ENCODE measurements at places on chromosomes 12 and 14.
A peak's percentile ranks its signal among the peaks of the same experiment; 100 is the strongest.

- peak; percentile 54 for DNase-seq
Observed at GRCh38 chr14:22472935-22473854, 115.8 kb downstream of the DAD1 start.

DNA sequence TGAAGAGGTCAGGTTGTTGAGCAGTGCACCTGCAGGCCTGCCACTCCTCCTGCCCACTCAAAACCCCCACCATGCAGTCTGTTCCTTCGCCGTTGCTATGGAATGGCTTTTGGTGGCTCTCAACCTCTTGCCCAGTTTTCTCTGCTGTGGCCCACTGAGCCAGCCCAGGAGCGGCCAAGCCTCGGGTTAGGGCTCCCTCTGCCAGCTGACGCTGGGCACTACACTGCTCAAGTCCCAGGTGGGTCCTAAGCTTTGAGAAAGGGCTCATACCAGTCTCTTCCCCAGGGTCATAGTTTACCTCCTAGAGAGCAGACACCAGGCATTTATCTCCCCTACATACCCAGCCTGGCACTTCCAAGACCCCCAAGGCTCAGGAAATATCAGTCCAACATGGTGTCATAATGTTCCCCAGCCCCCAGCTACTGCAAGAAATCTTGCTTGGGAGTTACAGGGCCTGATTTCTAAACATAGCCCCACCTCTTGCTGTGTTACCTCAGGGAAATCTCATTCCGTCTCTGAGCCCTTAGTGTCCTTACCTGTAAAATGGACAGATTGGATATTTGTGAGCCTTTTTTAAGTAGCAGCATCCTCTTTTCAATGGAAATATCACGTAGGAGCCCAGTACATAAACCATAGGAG is 59.4 kb downstream of the TSPAN11 start:
- no peak for DNase-seq

DNA sequence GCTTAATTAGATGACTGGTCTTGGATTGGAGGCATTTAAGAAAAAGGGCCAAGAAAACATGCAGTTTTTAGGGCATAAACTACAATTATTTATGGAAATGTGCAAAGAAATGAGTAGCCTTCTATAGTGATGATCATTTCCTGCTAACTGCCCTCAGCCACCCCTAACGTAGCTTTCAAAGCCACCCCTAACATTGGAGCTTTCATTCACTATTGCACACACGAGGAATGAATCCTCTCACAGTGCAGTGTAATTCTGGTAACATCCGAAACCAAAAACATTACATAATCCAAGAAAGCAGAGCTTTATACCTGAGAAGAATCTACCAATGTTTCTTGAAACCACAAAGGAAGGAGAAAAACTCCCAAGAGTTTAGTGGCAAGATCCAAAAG is 1003.6 kb downstream of the TMEM121 start:
- DNase-seq: no peak

- DNase-seq: peak; percentile 24
Observed at GRCh38 chr12:110913119-110914056, 7.0 kb downstream of the MYL2 start.

DNA sequence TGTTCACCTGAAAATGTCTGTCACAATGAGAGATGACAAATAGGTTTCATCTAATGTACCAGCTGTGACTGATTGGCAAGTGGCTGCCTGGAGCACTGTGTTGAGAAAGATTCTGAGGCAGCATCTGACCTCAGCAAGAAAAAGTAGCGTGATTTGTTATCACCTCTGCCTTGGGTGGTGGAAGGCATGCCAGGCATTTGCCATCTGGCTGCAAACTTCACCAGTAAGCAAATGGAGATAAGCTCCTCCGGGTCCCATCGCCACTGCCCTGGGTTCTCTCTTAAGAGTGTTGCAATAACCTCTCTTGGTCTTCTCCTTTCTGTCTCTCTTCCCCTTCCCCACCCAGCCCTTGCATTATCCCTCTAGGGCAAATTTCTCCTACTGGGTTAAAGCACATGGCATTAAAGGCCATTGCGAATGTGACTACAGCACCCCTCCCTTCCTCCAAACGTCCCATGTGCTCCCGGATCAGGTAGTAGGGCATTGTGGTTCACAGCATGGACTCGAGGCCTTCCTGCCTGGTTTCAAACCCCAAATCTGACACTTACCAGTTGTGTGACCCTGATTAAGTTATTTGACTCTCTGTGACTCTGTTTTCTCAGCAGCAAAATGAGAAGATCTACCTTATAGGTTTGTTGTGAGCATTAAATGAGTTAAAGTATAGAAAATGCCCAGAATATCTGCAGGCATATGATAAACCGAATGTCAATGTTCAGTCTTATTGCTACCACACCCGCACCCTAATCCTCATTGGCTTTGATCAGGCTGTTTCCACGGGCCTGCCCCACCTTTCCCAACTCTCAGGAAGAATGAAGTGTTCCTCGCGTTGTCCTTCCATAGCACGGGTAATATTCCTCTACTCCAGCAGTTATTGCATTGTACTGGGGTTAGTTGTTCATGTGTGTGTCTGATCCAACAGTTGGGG is 8.2 kb upstream of the LGALS3 start:
- DNase-seq: peak; percentile 28

DNA sequence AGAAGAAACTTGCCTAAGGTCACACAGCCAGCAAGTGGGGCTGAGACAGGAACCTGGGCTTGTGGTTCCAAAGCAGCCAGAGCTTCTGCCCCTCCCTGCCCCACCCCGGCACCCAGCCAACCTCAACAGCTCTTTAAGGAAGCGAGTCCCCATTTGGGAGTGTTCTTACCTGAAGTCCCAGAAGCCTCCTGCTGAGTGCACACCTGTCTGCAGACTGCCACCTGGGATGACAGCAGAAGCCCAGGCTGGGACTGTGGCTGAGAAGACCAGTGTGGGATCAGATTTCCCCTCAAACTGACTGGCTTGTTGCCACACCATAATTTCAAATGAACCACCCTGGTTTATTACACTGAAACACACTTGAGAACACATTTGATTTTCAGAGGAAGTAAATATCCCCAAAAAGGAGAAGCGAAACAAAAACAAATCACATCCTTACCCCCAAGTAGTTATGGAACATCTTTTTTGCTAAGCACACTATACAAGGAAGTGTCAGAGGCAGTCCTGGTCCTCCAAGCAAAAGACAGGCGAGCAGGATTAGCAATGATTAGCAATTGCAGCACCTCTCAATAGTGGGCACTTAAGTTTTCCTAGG is 6.3 kb upstream of the RIN3 start:
- peak; percentile 48 for DNase-seq

DNA sequence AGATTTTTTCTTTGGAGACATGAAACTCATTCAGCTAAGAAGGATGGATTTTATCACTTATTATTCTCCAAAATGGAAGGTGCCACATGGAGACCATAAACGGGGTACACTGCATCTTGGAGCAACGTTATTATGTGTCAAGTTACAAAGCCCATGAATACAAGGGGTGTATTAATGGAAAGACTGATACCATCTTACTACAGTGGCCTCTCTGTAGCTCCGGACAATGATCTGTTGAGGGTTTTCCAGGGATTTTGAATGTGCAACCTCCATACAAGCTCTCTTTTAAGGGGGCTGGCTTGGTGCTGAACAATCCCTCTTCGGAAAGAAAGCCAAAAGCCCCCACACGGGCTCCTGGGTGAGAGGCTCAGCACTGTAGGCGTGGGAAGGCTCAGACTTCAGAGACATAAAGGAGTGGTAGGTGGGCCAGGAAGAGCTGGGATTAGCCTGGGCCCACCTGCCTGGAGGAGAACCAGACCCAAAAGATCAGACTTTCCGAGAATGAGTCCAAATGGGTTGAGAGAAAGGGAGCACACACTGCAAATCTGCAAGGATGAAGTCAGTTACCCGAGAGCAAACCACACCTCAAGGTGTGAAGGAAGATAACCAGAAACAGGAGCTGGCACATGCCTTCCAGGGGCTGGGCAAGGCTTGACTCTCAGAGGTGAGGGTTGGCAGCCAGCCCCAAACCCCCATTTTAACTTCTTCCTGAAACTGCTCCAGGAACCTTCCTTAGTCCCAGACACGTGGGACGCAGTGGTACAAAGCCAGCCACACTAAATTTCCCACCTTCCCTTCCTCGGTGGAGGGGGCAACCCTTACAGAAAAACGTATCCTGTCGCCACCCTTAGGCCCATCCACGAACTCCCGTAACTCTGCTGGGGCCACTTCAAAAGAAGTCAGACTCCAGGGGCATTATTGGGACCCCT is 1.5 kb downstream of the VPS37B start:
- peak; percentile 41 for DNase-seq

GRCh38 chr12:132437943-132438700 is 51.8 kb upstream of the FBRSL1 start:
- DNase-seq: no peak
